Stimulated activated CD8-positive, alpha-beta memory T cell treated with anti-CD3 and anti-CD28 coated beads, Interleukin-4, amount 100 ng/mL, for 1 hour (primary cell): ENCODE measurements at places on chromosomes 11 and 22.

GRCh38 chr11:109704432-109704831 lies 282.4 kb downstream of the C11orf87 start:
- no peak for DNase-seq

DNA sequence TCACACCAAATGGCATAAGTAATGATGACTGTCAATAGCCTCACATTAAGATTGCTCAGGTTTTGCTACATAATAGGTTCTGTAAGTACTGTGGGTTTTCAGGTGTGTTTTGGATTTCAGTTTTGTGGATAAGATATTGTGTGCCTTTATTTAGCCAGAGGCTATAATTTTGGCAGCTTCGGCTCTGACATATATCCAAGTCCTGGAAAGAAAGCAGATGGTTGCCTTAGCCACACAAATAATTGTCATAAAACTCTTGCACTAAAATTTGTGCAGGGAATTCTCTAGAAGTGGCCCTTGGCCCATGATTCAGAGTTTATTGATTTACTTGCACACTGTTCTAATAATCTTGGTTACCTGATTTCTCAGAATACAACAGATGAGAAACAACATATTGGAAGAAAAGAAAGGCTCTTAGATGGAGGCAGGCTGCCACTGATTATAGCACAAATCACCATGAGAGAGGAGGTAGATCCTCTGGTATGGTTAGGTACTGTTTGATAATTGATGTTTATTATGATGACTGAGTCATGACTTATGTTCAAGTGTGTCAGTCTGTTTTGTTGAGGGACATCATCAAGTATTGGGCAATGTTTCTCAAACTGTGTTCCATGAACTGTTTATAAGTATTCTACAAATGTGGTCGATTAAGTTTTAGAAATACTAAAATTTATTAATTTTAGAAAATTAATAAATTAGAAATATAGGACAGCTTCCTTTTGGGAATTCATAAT lies 9.6 kb downstream of the REXO2 start:
- no peak for DNase-seq

DNA sequence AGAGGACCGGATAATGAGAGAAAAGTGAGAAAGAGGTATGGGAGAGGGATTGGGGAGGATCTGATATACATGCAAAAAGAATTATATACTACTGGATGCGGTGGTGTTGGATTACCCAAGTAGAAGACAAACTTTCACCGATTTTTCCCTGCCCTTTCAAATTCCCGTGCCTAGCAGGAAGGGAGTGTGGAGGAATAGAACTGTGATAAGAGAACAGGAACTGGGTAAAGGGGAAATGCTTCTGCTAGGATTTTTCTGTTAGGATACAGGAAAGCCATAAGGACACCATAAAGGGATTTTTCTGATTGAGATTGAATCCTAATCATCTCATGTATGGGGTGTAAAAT lies 480 bp upstream of the MTMR2 start:
- DNase-seq = no peak

GRCh38 chr11:8356721-8357504 lies 93.2 kb upstream of the LMO1 start:
- no peak for DNase-seq

- no peak for DNase-seq
Measured at GRCh38 chr11:28631148-28631547, 523.0 kb downstream of the METTL15 start.

GRCh38 chr22:44181033-44181911 lies 547 bp downstream of the PARVG start:
- DNase-seq = peak; percentile 24

GRCh38 chr11:14261066-14261465 lies 97.9 kb downstream of the RRAS2 start:
- no peak for DNase-seq

- no peak for DNase-seq
Measured at GRCh38 chr11:104361975-104362374, 198.0 kb upstream of the PDGFD start.

DNA sequence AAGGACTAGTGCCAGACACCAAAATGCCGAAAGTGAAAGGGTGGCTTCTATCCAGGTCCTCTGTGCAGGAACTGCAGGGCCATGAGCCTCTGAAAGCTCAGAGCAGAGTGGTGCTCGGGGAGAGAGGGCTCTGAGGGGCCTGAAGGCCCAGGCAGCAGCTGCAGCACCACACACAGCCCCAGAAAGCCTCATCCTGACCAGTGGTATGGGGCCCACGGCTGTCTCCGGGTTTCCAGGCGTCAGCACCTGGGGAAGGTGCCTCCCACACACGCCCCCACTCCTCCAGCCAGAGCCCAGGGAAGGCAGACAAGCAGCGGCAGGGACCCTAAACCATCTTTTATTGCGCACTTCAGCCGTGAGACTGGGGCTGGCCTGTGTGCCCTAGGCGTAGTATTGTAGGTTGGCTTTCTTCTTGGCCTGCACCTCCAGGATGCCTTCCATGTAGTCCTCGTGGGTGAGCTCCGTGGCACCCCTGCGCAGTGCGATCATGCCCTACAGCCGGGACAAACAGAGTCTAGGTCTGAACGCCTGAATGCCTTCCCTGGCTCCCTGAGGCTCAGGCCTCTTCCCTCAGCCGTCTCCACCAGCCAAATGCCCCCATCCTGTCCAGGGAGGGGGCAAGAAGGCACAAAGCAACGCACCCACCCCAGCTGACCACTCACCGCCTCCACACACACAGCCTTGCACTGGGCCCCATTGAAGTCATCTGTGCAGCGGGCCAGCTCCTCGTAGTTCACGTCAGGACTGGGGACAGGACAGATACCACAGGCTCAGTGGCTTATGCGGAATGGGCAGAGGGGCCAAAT lies 7.6 kb downstream of the PSMC3 start:
- DNase-seq = no peak

DNA sequence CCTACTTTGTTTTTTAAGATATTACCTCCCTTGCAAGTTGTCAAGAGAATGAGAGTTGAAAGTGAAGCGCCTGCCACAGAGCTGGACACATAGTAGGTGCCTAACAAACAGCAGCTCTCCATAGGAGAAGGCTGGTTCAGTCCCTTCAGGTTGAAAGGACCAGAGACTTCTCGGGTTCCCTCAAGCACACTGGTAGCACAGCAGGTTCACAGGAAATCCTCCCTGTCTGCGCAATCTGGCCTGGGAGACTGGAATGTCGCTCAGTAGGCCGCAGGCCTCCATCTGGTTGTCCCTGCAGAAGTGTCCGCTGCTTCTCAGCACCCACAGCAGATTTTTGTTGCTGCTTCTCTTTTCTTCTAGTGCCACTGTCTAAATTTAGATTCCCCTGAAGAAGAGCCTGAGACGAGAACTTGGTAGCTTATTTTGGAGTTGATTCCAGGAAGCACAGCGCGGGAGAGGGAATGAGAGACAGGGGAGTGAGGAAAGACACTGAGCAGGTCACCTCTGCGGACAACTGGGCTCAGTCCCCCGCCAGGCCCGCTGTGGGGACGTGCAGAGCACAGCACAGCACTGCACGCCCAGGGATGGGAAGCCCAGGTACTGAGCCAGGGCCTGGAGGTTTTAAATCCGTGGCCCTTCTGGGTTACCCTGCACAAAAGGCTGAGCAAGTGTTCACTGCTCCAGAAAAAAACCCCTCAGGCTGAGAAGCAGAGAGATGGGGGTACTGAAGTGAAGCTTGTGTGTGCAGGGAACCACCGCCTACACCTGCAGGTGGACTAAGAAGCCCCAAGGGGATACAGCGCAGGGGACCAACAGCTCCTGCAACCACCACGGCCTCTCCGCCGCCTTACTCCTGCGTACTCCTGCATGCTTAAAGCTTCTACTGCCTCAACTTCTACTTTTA lies 31.6 kb downstream of the RBX1 start:
- DNase-seq = no peak

GRCh38 chr11:28838741-28839140 lies 730.6 kb downstream of the METTL15 start:
- no peak for DNase-seq

DNA sequence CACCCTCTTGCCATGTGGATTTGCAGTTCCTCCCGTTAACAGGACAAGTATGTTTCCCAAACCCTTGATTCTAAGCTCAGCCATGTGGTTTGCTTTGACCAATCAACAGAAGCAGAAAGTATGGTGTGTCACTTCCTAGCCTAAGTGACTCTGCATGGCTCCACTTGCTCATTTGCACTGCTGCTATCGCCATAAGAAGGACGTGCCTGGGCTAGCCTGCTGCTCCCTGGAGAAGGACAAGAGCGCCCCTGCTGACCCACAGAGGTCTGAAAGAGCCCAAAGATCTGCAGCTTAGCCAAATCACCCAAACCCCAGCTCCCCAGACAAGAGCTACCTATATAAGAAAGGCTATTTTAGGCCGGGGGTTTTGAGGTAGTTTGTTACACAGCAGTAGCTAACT lies 18.0 kb downstream of the TBRG1 start:
- DNase-seq = no peak

DNA sequence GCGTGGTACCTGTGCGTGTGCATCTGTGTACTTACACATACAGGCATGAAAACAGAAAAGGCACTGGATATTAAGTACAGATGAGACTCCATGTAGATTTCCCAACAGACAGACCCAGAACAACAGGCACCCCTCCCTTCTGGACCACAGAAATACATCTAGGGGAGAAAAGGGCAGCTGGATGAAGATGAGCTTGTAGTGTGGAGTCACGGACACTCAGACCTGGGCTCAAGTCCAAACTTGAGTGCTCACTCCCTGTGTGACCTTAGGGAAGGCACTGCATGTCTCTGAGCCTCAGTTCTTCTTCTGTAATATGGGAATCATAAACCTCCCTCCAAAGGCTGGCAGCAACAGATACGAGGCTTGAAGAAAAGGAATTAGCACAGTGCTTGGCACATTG lies 108.9 kb downstream of the GALNT18 start:
- DNase-seq = no peak

DNA sequence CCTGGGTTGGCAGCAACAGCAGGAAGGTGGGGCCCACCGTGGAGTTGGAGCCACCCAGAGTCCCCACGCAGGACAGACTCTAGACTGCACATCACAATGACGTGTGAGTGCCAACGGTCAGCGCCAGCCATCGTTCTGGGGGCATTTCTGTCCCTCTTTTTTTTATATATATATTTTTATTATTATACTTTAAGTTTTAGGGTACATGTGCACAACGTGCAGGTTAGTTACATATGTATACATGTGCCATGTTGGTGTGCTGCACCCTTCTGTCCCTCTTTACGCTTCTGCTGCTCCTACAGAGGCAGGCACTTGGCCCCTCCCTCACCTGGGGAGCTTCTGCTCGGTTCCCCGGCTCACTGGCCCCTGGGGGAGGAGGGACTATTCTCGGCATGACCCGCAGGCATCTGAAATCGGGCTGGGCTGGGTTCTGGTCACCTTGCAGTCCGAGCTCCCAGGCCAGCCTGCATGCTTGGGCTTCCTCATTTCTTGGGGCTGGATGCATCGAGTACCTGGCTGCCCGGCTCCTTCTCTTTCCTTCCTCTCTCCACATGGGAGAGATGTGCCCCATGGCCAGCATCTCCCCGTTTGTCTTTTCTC lies 787.4 kb downstream of the TBC1D22A start:
- no peak for DNase-seq

DNA sequence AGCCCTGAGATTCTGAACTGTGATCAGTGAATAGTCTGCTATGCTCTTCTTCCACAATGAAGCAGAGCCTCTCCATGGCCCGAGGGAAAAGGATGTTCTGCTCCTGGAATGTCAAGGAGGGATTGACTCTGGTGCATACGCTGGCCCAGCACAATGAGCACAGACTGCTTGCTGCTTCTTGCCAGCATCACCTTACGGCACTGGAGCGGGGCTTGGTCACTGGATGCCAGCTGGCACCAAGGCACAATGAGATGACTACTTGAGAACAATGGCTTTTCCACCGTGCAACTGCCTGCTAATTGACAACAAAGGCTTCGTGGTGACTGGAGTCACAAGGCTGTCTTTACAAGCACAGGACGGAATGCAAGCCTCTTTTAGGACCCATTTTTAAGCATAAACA lies 139.2 kb downstream of the DSCAML1 start:
- no peak for DNase-seq
